ENCODE measurements at places on chromosomes 4 and X. TPM values are rescaled to one million over a fixed set of nuclear protein-coding genes. Genes with fewer than 3 reads are reported as not detected.
A peak's percentile ranks its signal among the peaks of the same experiment; 100 is the strongest.

GRCh38 chr4:118032691-118033090 lies 1.6 kb upstream of the NDST3 start:
- ATAC-seq: no peak

DNA sequence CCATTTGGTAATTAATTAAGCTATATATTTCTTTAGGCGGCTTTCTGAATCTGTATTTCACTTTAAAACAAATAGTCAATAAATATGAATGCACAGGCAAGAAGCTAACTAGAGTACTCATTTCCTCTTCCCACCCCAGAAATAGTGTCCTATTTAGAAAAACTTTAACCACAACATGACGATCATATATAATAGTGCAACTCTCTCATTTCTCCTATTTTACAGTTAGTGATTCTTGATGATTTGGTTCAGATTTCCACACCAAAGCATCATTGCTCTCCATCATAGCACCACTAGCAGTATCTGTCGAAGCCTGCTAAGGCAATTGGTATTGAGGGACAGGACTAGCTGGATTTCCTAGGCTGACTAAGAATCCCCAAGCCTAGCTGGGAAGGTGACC lies 184.0 kb upstream of the GALNTL6 start:
- ATAC-seq: no peak

DNA sequence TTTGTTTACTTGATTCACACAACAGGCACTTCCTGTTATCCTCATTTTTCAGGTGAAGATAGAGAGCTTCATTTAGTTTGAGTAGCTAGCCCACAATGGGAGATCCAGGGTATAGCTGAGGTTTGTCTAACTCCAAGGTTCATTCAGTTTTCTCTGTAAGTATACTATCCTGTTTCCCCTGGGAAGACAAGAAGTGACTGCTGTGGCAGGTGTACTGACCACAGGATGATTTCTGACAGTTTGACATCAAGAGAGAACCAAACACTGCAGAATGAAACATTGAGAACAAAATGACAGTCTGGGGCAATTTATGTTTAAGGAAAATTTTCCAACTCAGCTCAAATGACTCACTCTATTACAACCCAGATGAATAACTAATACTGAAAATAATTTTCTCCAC lies 958.0 kb downstream of the STPG2 start:
- ATAC-seq: no peak

- no peak for ATAC-seq
These were observed 179.6 kb downstream of the KDR start for GRCh38 chr4:54945838-54946237.

GRCh38 chr4:176188654-176189053 lies 6.7 kb downstream of the SPATA4 start:
- ATAC-seq: no peak

DNA sequence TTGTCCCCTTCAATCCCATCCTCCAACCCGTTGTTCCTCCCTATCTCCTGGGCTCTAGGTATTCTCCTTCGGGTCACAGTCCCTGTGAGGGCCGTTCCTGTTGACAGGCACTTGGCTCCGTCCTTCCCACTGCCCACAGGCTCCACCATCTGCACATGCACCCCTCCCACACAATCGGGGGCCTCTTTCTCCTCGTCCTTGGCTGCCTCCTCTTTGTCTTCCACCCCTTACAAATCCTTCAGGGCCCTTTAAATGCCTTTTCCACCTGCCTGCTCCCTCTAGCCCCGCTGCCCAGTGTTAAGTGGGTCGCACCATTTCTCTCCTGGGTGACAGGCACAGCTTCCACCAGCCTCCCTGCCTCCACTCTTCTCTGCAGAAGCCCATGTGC lies 2.7 kb upstream of the AVPR2 start:
- ATAC-seq: no peak

GRCh38 chr4:3827616-3828492 lies 61.7 kb downstream of the ADRA2C start:
- peak; percentile 48 for ATAC-seq

GRCh38 chrX:37454537-37455285 lies 105.5 kb downstream of the PRRG1 start:
- peak; percentile 72 for ATAC-seq

Gene CRMP1
- total RNA-seq: 1.8 TPM

Gene NPY2R
- total RNA-seq: not detected

Gene IRS4
- not detected for total RNA-seq

Gene NUDT11
- total RNA-seq: 0.96 TPM
